ENCODE measurements at places on chromosomes 7 and 10.

DNA sequence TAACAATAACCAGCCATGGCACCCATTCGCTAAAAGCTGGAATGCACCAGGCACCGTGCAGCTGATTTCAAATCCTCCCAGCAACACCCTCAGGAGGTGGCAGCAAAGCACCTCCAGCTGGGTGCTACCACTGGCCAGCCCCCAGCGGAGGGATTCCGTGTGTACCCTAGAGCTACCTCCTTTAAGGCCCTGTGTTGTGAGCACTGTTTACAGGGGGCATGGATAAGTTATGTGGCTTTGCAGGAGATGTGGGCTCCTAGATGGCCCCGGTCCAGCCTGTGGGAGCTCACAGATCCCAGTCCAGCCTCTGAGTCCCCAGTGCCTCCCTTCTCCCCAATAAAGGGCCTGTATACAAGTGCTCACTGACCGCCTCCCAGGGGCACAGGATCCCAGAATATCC lies 27.1 kb downstream of the TNRC18 start:
- DNase-seq: no peak

DNA sequence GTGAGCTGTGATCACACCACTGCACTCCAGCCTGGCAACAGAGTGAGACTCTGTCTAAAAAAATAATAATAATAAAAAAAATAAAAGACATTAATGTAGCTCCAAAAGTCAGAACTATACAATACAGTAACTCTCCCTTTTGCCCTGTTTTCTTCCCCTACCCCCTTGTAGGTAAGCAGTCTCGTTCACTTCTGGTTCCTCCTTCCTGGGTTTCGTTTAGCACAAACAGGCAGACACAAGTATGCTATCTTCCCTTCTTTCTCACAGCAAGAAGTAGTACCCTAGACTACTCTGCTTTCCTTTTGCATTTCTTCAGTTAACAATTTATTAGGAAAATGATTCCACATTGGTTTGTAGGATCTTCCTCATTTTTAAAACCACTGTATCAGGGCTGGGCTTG lies 33.1 kb downstream of the PDSS1 start:
- no peak for DNase-seq

- no peak for DNase-seq
Measured at GRCh38 chr7:99310004-99310403, 15.7 kb upstream of the ARPC1A start.

- DNase-seq: no peak
Measured at GRCh38 chr7:3204526-3204925, 96.5 kb upstream of the SDK1 start.

DNA sequence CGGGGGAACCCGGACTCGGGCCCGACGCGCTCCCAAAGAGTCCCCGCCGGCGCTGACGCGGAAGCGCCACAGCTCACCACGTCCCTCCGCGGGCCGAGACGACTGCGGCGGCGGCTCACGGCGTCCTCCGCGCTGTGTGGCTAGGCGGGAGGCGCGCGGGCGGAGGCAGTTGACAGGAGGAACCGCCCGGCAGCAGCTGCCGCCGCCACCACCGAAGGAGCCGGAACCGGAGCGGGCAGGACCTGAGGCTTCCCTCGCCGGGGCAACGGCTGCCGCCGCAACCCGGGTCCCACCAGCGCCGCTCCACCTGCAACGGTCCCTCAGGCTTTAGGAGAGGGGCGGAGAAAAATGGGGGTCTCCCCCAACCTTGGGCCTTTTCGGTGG lies 334 bp downstream of the ZNF800 start:
- DNase-seq: peak; percentile 74

GRCh38 chr10:129046065-129046681 lies 420.9 kb upstream of the MGMT start:
- no peak for DNase-seq

DNA sequence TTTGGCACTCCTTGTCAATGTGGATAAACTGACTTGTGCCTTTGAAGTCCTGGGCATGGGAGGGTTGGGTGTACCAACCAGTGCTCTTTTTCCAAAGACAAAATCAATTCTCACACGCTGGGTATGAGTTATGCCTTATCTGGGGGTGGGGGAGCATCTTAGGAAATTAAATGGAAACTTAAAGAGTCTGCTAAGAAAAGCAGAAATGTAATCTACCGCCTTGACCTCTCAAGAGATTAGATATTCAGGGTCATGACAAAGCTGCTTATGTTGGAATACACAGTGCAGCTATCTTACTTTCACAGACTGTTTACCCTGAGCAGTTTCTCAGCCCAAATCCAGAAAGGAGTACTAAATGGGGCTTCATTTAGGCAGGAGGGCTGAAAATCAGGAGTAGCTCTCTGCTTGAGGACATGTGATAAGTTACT lies 2.6 kb downstream of the MEST start:
- no peak for DNase-seq

DNA sequence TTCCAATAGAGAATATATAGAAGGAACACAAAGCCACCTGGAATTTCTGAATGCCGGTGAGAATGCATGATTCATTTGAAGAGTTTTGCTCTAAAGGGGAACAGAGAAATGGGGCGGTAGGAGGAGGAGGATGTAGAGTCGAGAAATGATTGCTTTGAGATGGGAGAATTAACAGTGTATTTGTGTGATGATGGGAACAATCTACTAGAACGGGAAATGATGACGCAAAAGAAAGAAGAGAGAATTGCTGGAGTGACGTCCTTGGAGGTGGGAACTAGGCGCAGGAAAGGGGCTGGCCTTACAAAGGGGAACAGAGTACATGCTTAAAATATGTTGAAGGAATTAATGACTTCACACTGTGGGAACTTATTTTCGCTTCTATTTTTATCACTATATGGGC lies 188.1 kb downstream of the SDHAF3 start:
- no peak for DNase-seq

DNA sequence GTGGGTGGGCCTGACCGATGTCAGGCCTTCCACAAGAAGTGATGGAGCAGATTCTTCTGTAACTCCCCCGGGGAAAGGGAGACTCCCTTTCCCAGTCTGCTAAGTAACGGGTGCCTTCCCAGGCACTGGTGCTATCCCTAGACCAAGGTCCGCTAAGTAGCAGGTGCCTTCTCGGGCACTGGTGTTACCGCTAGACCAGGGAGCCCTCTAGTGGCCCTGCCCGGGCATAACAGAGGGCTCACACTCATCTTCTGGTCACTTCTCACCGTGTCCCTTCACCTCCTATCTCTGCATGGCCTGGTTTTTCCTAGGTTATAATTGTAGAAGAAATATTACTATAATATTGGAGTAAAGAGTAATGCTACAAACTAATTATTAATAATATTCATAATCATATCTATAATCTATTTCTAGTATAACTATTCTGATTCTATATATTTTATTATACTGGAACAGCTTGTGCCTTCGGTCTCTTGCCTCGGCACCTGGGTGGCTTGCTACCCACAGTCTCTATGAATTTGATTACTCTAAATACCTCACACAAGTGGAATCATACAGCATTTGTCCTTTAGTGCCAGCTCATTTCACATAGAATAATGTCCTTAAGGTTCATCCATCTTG lies 1378.7 kb downstream of the XPNPEP1 start:
- peak; percentile 41 for DNase-seq

DNA sequence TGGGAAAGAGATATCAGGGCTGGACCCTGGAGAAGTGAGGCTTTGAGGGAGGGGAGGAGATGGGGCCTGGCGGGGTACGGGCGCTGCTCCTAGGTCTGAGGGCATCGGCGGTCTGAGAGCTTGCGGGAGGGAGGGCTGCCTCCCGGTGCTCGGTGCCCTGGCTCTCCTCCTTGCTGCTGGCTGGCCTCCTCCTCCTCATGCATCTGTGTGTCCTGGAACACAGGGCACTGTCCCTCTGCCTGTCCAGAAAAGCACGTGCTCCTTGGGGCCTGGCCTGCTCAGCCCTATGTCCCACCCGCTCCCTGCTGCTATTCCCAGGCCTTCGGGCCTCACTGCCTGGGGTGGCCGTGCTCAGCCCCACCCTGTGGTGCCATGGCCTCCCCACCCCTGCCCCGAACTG lies 166.9 kb downstream of the RNF216 start:
- DNase-seq: no peak

DNA sequence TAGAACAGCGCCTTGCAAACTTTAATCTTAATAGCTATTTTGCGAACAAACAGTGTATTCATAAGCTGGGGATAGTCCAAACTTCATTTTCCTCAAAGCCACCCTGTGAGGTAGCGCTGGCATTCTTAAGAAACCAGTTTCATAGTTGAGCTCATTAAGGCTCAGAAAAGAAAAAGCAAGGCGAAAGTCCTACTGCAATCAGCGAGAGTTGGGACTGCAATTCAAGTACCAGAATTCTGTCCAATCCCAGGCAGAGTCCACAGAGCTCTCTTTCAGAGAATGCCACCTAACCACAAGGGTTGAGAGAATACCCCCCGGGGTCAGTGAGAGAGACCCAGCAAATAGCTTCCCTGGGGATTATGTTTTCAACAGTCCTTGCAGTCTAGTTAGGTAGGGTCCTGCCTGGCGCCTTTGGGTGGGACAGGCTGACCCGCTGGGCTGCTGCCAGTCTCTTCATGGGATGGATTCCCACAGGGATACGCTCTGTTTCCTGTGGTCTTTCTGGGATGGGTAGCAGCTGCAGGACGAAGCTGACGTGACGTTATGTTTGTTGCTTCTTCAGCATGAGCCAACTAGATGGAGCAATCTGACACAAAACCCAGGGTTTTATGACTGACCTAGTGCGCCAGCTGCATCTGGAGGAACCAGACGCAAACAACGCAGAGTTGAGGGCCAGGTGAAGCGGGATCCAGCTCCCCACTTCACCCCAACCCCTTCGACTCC lies 16.0 kb downstream of the BMPER start:
- peak; percentile 31 for DNase-seq

DNA sequence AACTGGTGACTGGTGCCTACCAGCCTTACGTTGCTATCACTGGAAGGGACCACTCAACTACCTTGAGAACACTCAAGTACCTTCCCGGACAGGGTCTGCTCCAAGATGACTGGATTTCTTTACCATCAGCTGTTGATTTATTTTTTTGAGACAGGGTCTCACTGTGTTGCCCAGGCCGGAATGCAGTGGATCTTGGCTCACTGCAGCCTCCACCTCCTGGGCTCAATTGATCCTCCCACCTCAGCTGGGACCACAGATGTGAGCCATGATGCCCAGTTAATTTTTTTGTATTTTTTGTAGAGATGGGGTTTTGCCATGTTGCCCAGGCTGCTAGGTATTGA lies 45.2 kb upstream of the DLG5 start:
- DNase-seq: no peak

- DNase-seq: no peak
Measured at GRCh38 chr10:100182908-100183307, 2.9 kb downstream of the ERLIN1 start.

- DNase-seq: no peak
Measured at GRCh38 chr10:105534086-105534485, 893.0 kb downstream of the SORCS3 start.

GRCh38 chr7:138029941-138030340 lies 28.1 kb upstream of the CREB3L2 start:
- DNase-seq: no peak

- DNase-seq: no peak
Measured at GRCh38 chr10:11331046-11331577, 280.3 kb downstream of the USP6NL start.

GRCh38 chr7:74494076-74494548 lies 40.4 kb downstream of the GTF2IRD1 start:
- no peak for DNase-seq

- DNase-seq: no peak
Measured at GRCh38 chr10:97067716-97068391, 117.9 kb downstream of the SLIT1 start.

- no peak for DNase-seq
Measured at GRCh38 chr10:124270530-124271327, 148.0 kb downstream of the OAT start.
